ENCODE measurements at places on chromosomes 3 and 15.

DNA sequence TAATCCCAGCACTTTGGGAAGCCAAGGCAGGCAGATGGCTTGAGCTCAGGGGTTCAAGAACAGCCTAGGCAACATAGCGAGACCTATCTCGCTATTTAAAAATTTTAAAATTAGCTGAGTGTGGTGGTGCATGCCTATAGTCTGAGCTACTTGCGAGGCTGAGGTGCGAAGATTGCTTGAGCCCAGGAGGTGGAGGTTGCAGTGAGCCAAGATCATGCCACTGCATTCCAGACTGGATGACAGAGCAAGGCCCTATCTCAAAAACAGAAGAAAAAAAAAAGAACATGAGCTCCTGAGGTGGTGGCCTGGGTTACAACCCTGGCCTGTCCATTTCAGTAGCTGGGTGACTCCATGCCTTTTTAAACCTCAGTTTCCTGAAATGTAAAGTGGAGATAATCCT is 7.2 kb downstream of the DNASE1L3 start:
- no peak for DNase-seq

DNA sequence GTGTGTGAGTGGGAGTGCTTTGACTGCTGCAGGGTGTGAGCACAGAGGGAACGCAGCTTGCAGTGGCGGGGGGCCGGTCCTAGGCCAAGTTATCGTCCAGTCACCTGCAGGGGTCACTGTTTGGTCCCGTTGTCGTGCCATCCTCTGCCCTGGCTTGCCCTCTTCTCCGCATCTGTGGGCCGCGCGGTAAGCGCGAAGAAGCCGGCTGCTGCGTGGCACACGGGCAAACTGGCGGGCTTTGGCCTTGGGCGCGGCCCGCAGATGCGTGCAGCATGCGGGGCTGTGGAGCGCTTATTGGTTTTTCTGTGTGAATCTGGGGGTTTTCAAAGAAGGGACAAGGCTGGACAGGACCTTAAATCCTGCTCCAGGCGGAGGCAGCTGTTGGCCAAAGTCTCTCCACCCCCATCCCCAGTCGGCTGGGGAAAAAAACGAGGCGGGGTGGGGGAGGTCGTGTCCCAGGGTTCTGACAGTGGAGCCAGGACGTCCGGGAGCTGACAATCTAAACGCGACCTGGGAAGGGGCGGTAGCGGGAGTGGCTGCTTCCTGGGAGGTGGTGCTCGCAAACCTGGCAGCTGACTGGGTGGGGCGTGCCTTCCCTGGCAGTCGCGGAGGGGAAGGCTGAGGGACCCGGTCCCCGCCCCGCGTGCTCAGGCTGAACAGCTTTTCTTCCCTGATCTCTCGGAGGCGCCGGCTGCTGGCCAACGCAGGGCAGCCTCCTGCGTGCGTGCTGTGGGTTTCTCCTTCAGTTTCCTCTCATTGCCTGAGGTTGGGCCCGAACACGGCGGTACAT is 39.7 kb upstream of the VEPH1 start:
- no peak for DNase-seq

GRCh38 chr3:30400926-30401325 is 205.5 kb upstream of the TGFBR2 start:
- DNase-seq = no peak

DNA sequence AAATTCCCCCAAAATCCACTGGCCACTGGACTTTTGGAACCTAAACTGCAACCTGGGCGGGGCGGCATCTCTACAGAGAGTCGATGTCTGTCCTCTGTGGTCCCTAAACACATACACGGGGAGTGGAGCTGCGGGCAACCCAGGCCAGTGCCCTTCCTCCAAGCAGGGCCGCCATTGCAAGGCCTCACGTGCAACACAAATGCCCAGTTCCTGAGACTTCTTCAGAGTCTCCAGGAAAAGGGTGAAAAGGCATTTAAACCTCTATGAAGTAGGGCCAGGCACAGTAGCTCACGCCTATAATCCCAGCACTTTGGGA is 4.9 kb downstream of the MUC4 start:
- DNase-seq = no peak

DNA sequence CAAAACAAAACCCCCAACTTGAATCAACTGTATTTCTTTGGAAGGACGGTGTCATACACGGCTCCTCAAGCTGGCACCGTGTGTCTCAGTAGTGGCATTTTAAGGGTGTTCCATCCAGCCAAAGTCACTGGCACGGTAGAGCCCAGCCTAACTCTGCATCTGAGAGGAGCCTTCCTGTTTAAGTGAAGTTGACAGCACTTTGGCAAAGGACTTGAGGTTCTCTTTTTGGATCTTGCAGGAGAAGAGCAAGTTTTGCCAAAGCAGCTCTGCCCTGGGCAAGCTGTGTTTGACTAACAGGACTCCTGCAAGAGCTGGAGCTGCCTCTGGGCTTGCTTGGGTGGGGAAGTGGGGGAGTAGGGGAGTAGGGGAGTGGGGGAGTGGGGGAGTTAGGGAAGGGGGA is 109.6 kb upstream of the FEZF2 start:
- no peak for DNase-seq

- no peak for DNase-seq
Observed at GRCh38 chr3:25433106-25433505, 5.0 kb downstream of the RARB start.

- DNase-seq = no peak
Observed at GRCh38 chr3:50815844-50816243, 141.1 kb downstream of the DOCK3 start.

DNA sequence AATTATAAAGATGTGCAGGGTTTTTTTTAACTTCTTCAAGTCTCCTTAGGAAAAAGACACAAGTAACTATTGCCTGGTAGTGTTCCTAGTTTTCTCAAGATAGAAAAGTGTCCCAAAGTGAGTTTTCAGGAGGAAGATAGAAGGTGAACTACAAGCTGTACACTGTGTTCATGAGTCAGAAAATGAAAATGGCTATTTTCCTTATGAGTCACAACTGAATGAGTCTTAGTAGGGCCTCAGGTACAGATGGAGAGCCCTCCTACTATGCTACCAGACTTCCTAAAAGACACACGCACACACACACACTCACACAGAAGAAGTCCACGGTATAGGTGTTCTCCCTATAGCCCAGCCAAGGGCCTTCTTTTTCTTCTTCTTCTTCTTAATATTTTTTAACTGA is 3.1 kb downstream of the MYO1E start:
- no peak for DNase-seq

- DNase-seq = no peak
Observed at GRCh38 chr3:195071011-195071728, 199.8 kb downstream of the XXYLT1 start.

DNA sequence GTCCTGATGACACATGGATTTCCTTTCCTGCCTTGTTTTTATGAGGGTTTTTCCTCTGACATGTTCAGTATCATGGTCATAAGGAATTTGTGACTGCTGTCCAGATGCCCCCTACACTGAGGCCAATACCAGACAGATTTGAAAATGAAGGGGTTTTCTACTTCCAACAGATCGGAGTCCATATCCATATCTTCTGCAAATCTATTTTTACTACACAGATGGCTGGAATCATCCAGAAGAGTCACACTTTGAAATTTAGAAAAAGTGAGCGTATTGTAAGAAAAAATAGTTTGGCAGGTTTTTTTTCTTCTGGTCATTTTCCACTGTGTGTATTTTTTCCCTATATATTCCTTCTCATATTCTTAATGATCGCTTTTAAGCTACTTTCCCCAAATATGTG is 197.5 kb upstream of the LRRC3B start:
- no peak for DNase-seq

GRCh38 chr15:37789881-37790280 is 144.6 kb upstream of the TMCO5A start:
- no peak for DNase-seq
